ENCODE measurements at places on chromosomes 4 and X.

GRCh38 chr4:128653527-128654444, 155.7 kb upstream of the JADE1 start:
- DNase-seq: peak; percentile 14

GRCh38 chr4:39685990-39686389, 11.9 kb upstream of the UBE2K start:
- no peak for DNase-seq

GRCh38 chrX:71164071-71164470, 19.4 kb downstream of the NLGN3 start:
- no peak for DNase-seq

GRCh38 chrX:19293606-19294325, 50.0 kb upstream of the PDHA1 start:
- no peak for DNase-seq

DNA sequence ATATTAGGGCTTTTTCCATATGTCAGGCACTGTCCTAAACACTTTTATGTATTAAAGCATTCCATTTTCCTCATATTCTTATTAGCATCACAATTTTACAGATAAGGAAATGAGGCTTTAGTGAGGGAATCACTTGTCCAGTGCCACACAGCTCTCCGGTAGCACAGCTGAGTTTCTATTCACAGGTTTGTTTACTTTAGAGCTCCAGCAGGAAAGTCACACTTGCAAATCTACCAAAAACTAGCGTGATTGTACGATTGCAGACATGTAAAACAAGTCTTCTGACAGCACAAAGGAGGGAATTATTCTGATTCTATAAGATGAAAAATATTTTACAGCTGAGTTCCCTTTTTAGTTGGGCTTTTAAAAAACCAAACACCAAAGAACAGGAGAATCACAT, 472.1 kb downstream of the TMA16 start:
- DNase-seq: no peak

GRCh38 chrX:13906093-13906492, 89.2 kb upstream of the GPM6B start:
- peak; percentile 42 for DNase-seq

GRCh38 chrX:100593126-100593525, 8.4 kb downstream of the TNMD start:
- DNase-seq: no peak

- DNase-seq: no peak
These were observed 810.3 kb downstream of the IL1RAPL1 start for GRCh38 chrX:29397506-29397905.

- DNase-seq: no peak
These were observed 19.9 kb downstream of the ARHGEF38 start for GRCh38 chr4:105572296-105572695.

GRCh38 chr4:157023941-157024340, 52.0 kb upstream of the GLRB start:
- DNase-seq: no peak
